ENCODE measurements at places on chromosomes 5 and 9. TPM values are rescaled to one million over a fixed set of nuclear protein-coding genes. Genes with fewer than 3 reads are reported as not detected.

The PCDHB15 gene
- total RNA-seq, result 0.07 TPM

The MSX2 gene
- total RNA-seq, result 3.7 TPM

The ERMP1 gene
- 13.2 TPM for total RNA-seq

GRCh38 chr9:72124947-72125346, 24.3 kb upstream of the GDA start:
- no peak for DNase-seq

GRCh38 chr9:128288273-128289004, 12.4 kb downstream of the SWI5 start:
- DNase-seq, result no peak

GRCh38 chr9:22147813-22148527, 138.9 kb upstream of the CDKN2B start:
- no peak for DNase-seq

DNA sequence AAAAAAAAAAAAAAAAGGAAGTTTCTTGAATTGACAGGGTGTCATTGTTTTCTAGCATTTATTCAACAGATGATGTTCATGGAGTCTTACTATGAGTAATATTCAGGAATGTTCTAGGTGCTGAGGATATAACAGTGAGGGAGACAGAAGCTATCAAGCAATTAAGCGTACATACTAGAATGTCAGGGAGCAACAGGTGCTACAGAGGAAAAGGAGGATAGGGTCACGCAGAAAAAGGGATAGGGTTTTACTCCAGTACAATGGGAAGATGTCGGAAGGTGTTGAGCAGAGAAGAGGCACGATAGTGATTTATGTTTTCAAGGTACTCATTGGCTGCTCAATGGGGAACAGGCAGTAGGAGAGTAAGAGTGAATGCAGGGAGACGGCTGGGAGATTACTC, 6.6 kb upstream of the RASGRF2 start:
- DNase-seq, result no peak

GRCh38 chr9:89243296-89244061, 64.9 kb upstream of the SHC3 start:
- no peak for DNase-seq
